Uterine smooth muscle cell (primary cell): ENCODE measurements at places on chromosomes 12 and 14. TPM values are rescaled to one million over a fixed set of nuclear protein-coding genes. Genes with fewer than 3 reads are reported as not detected.

Gene RPS26
- total RNA-seq: 174 and 483 TPM in 2 replicates

Gene RNF212B
- total RNA-seq: not detected in 2 replicates

Gene TBC1D30
- total RNA-seq: 0.33 and 0.87 TPM in 2 replicates

Gene TSPAN8
- total RNA-seq: 0.25 TPM in 1 of 2 replicates, not detected in the other

Gene TDRD9
- 0.22 and 2.2 TPM in 2 replicates for total RNA-seq

Gene ISM2
- total RNA-seq: under 0.01 and 0.11 TPM in 2 replicates

Gene TCL1B
- not detected in 2 replicates for total RNA-seq

Gene ESRRB
- total RNA-seq: not detected in 2 replicates
